ENCODE measurements at places on chromosomes 11 and 22. TPM values are rescaled to one million over a fixed set of nuclear protein-coding genes. Genes with fewer than 3 reads are reported as not detected.

GRCh38 chr11:255176-255575, 18.4 kb downstream of the PSMD13 start:
- no peak for DNase-seq

DNA sequence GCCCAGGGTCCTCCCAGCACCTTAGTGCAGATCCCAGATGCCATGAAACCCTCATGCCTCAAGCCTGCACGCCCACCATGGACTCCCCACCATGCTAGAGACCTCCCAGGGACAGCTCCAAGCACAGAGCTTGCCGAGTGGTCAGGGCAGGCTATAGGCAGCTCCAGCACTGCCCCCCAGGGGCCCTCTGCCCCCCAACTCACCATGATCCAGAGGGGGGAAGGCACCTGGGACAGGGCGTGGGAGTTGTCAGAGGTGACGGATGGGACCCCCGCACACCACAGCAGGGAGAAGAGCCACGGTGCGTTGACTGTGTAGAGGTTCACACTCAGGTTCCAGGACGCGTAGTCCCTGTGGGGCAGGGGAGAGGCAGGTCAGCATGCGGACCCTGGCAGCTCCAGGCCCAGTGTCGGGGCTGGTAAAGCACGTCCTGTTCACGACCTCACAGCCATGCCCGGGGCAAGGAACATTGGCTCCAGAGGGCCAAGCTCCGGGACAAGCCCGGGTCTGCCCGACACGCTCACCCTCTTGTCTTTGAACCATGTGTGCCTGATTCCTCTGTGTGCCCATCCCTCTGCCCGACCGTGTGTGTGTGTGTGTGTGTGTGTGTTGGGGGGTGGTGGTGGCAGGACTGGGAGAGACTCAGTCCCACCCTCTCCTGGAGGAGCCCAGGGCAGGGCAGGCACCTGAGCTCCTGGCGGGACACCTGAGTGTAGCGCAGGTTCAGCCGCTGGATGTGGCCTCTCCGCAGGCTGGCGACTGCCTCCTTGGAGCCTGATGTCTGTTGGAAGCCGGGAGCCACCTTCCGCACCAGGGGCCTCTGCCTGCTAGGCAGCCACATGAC, 8.2 kb upstream of the KLHL35 start:
- no peak for DNase-seq

GRCh38 chr11:114058026-114058706, 1.3 kb upstream of the ZBTB16 start:
- DNase-seq, result no peak

The CRYBA4 gene
- polyA plus RNA-seq, result not detected

DNA sequence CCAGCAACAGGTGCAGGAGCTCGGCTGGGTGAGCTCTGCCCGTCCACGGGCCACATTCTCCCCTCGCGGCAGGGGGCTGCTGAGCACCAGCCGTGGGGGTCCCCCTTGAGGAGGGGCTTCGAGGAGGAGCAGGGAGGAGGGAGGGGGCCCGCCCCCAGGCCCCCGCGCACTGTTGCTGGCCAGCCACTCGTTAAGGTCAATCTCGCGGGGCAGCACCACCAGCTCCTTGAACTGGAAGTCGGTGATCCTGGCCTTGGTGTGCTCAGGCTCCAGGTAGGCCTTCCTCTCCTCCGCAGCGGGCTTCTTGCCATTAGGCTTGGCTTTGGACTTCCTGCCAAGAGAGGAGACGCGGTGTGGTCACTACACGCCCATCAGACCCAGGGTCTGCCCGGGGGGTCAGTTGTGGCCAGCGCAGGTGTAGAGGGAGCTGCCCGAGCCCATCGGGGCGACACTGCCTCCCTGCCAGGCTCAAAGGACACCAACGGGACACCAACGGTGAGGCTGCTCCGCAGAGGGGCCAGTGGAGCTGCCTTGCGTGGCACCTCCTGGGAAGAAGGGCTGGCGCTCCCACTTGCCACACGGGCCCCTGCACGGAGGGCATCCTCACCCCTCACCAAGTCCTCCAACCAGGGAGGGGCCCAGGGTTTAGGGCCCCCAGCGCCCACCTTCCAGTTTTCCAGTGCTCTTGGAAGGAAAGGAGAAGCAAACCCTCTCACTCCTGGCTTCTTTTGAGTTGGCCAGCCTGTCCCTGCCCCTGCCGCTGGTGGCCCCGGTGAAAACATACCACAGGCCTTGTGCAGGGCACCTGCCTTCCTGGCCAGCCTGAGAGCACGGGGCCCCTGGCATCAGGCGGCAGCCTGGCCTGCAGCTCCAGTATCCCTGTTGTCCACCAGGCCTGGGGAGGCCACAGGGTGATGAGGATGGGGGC, 5.8 kb downstream of the MOB2 start:
- no peak for DNase-seq

The APLNR gene
- 111 TPM for polyA plus RNA-seq

- no peak for DNase-seq
These were observed 102.4 kb upstream of the THY1 start for GRCh38 chr11:119525180-119525866.

The MYO7A gene
- 1.9 TPM for polyA plus RNA-seq
